Cardiac muscle cell (in vitro differentiated cells and primary cell): ENCODE measurements at places on chromosomes 16 and 17. TPM values are rescaled to one million over a fixed set of nuclear protein-coding genes. Genes with fewer than 3 reads are reported as not detected.

Gene KRTAP16-1
- polyA plus RNA-seq, result not detected in 2 replicates

- no peak for DNase-seq
Observed at GRCh38 chr16:53176434-53176833, 121.6 kb downstream of the CHD9 start.

GRCh38 chr16:56866955-56867830 is 2.2 kb downstream of the SLC12A3 start:
- DNase-seq, result peak; percentile 80

- no peak for DNase-seq
Observed at GRCh38 chr16:11586378-11586855, 302 bp downstream of the LITAF start.

DNA sequence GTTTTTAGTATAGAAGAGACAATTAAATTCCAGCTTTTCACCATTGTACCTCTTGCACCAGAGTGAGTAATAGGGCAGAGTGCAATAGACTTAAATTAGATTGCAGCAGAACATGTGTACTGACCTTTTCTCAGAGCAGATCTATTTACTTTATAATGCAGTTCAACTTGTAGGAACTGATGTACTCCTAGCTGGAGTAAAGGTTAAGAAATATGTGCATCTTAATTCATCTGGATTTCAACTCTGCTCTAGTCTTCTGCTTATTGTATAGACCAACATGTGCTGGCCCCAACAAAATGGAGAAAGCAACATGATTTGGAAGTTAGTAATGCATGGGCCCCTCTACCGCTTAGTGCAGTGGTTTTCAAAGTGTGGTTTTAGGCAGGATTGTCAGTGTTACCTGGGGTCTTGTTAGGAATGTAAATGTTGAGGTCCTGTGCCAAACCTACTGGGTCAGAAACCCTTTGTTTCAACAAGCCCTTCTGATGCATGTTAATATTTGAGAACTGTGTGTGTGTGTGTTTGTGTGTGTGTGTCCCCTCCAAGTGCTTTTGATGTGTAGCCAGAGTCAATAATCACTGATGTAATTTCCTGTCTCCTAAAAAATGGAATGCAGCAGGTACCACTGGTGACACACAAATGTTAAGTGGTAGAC is 138.6 kb downstream of the TOX3 start:
- DNase-seq, result no peak
